ENCODE measurements at places on chromosomes 12 and 14.
A peak's percentile ranks its signal among the peaks of the same experiment; 100 is the strongest.

DNA sequence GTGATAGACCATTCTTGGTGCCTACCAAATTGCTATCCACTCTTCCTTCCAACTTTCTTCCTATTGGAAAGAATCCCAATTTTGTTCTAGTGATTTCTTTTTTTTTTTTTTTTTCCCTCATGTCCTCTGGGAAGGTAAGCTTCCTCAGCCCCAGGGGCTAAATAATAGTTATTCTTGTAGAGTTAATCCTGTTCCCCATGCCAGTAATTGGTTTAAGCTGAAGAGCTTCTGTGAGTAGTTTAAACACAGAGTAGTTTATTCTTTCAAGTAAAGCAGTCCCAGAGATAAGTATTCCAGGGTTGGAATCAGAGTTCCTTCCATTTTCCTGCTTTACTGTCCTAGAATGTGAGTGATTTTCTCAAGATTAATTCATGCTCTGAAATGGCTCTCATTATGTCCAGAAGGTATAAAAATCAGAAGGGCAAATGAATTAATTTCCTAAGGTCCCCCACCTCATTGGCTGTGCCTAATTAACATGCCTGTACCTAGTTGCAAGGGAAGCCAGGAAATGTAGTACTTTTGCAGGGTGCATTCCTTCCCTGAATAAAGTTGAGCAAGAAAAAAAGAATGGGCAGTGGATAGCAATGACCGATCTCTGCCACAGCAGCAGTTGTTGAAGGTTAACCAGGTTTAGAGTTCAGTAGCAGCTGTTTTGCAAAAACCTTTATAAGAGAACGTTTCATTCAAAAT lies 97.8 kb downstream of the PLEKHA5 start:
- no peak for DNase-seq

DNA sequence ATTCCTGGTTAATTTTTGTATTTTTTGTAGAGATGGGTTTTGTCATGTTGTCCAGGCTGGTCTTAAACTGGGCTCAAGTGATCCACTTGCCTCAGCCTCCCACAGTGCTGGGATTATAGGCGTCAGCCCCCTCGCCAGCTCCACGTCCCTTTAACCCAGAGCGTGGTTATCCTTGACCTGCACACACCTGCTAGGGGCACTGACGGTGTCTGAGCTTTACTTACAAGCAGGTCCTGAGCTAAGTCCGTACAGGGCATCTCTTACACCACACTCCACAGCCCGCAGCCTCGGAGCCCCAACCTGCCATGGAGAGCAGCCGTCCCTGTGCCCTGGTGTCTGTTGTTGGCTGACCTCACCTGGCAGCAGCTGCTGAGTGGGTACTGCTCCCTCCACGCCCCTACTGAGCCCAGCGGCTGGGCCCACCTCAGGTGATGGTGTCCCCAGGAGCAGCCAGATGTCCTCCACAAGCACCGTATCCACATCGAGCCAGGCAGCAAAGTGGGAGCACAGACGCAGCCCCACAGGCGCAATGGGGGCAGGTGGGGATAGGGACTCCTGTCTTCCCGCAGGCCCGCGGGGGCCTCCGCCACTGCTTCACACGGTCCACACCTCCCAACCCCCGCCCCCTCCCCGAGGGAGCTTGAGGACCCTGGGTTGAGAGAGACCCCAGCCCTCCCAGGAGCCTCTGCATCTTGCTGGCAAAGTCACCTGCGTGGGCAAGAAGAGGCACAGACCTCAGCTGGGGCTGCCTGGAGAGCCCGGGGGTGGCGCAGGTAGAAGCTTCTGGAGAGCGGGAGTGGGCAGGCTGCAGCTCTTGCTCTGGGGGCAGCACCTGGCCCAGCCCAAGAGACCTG lies 325.4 kb upstream of the SFSWAP start:
- DNase-seq, result no peak

- peak; percentile 88 for DNase-seq
Measured at GRCh38 chr12:51217968-51218606, at the start of gene POU6F1. POU6F1 (minus strand) TSS chr12:51218062; CDS start chr12:51206836, 11,226 bp downstream.

DNA sequence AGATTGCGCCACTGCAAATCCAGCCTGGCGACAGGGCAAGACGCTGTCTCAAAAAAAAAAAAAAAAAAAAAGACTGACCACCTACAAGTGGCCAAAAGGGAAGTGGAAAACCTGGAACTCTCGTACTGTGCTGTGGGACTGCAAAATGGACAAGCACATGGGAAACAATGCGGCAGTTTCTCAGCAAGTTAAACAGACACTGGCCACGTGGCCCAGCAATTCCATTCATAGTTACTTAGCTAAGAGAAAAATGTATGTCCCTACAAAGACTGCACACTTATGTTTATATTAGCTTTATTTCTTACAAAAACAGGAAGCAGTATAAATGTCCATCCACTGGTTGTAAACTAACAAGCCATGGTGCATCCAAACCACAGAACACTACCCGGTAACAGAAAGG lies 5.6 kb downstream of the CHFR start:
- DNase-seq, result no peak

DNA sequence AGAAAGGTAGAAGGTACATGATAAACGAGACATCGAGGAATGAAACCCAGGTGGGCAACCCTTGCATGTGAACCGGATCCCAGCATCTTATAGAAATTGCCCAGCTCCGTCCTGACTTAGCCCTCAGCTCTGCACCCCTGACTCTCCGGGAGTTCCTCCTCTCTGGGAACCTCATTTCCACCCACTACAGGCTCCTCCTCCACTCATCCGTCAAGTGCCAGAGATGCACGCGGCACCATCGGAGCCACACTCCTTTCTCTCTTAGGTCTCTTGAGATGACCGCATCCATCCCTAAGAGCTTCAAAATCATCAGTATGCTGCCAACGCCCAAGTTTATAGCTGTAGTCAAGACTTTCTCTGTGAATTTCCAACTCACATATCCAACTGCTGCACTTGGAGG lies 84.7 kb downstream of the TTC7B start:
- DNase-seq, result no peak

DNA sequence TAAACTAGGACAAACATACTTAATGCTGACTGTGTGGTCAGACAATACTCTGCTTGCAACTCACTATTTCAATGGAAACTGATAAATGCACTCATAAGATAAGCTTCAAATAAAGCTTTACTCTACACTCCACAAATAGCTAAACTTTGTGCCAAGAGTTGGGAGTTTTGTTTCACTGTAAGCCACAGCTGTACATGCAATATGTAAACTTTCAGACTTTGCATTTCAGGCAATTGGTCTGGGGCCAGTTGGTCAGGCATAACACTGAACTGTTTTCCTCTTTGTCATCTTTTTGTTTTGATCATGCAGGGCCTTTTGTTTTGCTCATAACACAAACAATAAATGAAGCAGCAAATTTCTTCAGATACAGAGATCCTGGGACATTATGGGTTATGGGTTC lies 426.2 kb downstream of the IPO8 start:
- no peak for DNase-seq

GRCh38 chr12:60257063-60257462 lies 661.2 kb downstream of the SLC16A7 start:
- peak; percentile 86 for DNase-seq

GRCh38 chr12:104637604-104638003 lies 180.9 kb downstream of the CHST11 start:
- no peak for DNase-seq

- DNase-seq, result peak; percentile 70
Measured at GRCh38 chr12:62711631-62712241, 223.2 kb downstream of the PPM1H start.

DNA sequence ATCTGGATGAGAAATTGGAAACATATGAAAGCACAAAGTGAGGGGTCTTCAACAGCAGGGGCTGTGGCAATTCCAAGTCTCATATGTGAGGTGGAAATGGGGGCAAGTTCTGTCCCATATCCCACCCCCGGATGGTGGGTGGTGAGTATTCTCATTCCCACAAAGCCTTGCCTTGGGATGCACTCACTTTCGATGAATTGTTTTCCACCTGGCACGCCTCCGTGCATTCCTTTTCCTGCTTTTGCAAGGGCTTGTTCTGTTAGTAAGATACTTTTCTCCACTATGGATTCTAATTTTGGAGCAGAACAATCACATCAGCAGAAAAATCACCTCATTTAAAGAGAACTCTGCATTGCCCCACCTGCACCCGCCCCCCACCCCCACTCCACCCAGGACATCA lies 3.1 kb downstream of the LACRT start:
- DNase-seq, result no peak

DNA sequence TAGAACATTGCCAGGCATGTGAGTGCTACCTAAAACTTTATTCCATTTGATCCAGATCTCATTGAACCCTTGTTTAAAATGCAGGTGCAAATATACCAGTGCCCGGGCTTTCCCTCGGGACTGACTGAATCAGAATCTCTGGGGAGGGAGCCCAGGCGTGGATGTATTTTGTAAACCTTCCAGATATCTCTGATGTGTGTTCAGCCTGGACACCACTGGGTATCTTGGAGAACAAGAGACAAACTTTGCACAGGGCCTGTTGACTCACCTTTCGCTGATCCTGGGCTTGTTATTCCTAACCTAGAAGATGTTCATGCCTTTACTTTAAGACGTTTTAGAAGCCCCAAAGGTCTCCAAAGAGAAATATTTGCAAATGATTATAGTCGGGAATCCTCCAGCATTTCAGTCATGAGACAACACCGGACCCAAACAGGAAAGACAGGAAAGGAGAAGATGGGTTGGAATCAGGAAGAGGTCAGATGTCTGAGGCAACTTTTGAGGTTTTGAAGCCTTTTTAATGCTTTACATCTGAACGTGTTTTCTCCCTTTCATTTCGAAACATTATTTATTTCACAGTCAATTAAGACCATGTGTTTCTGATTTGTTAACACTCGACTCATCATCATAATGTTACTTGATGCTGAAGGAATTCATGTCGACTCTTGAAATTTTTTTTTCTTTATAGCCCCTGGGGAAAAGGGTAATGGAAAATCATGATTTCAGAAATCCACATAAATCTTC lies 118.6 kb downstream of the PLXNC1 start:
- peak; percentile 93 for DNase-seq

GRCh38 chr12:8559676-8560075 lies 19.0 kb upstream of the CLEC4E start:
- DNase-seq, result peak; percentile 51

- no peak for DNase-seq
Measured at GRCh38 chr12:26030371-26030770, 71.9 kb downstream of the RASSF8 start.

DNA sequence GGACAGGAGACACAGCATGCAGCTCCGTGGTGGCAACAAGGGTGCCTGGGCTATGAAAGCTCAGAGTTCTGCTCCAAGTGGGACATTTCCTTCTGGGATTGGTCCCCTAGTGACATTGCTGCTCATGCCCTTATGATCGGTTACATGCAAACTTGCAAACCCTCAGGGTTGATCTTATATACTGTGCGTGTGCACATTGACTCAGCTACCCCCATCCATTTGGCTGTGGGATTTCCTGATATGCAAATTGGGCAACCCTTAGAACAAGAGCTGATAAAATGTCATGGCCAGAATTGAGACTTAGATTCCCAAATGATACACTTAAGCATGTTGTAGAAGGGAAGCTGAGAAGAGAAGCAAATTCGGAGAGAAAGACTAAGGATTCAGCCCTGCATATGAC lies 72.8 kb upstream of the BDKRB2 start:
- no peak for DNase-seq

- DNase-seq, result no peak
Measured at GRCh38 chr12:95085612-95086011, 12.2 kb upstream of the NR2C1 start.

DNA sequence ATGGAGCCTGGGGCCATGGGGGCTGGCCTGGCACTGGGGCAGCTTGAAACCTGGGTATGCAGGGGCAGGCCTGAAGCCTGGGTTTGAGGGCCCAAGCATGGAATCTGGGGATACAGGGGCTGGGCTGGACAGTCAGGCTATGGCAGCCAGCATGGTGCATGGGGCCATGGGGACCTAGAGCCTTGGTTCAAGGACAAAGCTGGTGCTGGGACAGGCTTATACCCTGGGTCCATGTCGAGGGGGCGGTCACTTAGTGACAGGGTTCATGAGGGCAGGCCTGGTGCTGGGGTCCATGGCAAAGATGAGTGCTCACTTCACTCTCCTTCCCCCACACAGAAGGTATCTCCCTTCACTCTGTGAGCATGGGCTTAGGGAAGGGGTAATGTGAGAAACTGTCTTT lies 116.2 kb downstream of the BBS10 start:
- DNase-seq, result no peak

DNA sequence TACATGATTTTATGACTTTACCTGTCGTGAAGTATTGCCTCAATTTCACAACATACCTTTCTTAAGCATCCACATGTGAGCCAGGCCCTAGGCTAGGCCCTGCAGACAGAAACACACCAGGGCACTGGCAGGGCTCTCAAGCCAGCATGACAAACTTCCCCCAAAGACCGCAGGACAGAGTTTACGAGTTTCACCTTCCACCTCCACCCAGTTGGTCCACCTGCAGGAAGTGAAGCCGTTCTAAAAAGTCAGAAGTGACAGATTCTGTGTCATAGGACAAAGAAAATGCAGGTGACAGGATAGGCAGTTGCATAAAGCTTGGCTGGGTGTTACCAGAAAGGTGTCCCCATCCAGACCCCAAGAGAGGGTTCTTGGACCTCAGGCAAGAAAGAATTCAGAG lies 382.3 kb downstream of the PCNX1 start:
- DNase-seq, result no peak

GRCh38 chr12:75525263-75525662 lies 13.9 kb upstream of the KRR1 start:
- no peak for DNase-seq

GRCh38 chr14:75434138-75434889 lies 6.5 kb downstream of the JDP2 start:
- DNase-seq, result peak; percentile 77

GRCh38 chr12:26496170-26496569 lies 300.8 kb downstream of the SSPN start:
- DNase-seq, result no peak

GRCh38 chr14:69921052-69921451 lies 41.8 kb downstream of the SMOC1 start:
- peak; percentile 12 for DNase-seq

DNA sequence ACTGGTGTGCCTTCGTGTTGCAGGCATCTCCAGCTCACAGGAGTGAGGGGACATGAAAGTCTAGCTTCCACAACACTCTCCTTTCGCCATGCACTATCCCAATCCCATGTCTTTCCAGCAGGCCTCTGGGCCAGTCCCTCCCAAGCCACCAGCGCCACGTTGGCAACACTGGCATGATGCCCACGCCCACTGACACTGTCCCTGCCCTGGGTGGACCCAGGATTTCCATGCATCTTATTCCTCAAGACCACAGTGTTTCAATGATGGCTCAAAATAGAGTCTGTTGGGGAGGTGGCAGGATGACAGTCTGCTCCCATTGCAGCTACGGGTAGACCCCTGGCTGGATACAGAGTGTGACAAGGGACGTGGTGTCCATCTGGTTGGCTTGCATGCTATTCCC lies 2.3 kb downstream of the SP7 start:
- DNase-seq, result no peak

- DNase-seq, result no peak
Measured at GRCh38 chr14:25521616-25522015, 471.7 kb upstream of the STXBP6 start.

GRCh38 chr12:22357531-22357930 lies 23.0 kb upstream of the ST8SIA1 start:
- DNase-seq, result no peak

GRCh38 chr12:608413-608812 lies 54.8 kb downstream of the NINJ2 start:
- no peak for DNase-seq

GRCh38 chr14:69542311-69542710 lies 32.4 kb downstream of the CCDC177 start:
- DNase-seq, result no peak
